ENCODE measurements at places on chromosomes 11 and 22. TPM values are rescaled to one million over a fixed set of nuclear protein-coding genes. Genes with fewer than 3 reads are reported as not detected.

Gene TRPC6
- not detected for total RNA-seq

Gene CHRM1
- not detected for total RNA-seq

Gene OR4S1
- total RNA-seq: not detected

Gene BIK
- total RNA-seq: 0.20 TPM

Gene C22orf23
- total RNA-seq: 0.49 TPM

Gene TRIM48
- total RNA-seq: not detected

Gene GGTLC3
- not detected for total RNA-seq

Gene NXPE4
- not detected for total RNA-seq

Gene NLRP14
- total RNA-seq: 0.65 TPM

Gene XKR3
- total RNA-seq: 11.5 TPM

Gene CD3D
- total RNA-seq: 34.9 TPM

Gene CDON
- 0.58 TPM for total RNA-seq

Measured in K562 (cell line).